Tibial nerve (tissue), 4 donors: ENCODE measurements at places on chromosomes 16 and 17.

DNA sequence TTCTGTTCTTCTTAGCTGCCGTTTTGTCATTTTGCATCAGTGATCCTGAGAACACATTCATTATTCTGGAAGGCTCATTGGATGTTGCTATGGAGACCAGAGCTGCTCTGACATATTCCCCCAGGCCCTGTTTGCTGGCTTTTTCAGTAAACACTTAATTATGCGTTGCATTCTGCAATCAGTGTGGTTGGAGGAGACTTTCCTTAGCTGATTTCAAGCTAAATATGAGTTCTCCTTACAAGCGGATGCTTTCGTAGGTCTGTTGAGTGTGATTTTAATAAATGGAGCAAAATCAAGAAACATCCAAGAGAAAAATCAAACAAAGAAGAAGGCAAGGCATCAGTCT lies 38.2 kb upstream of the NUDT7 start:
- DNase-seq, result no peak

DNA sequence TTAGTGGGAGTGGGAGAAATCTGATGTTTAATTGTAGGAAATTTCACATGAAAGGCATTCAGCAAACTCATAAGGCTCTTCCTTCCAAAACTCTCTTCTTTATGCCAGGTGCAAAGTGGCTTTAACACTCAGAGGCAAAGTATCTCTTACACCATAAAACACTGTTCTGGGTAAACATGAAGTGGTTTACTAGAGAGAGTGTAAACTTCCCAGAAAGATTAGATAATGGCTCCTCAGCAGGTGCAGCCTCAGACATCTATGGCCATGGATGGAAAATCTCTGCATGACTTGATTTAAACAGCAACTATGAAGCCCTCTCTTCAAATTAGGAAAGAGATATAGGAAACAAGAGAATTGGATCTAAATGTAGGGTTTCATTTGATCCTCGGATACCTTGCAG lies 583.1 kb upstream of the SALL1 start:
- no peak for DNase-seq

GRCh38 chr17:37305406-37305905 lies 70.3 kb upstream of the C17orf78 start:
- DNase-seq, result no peak

- no peak for DNase-seq
Observed at GRCh38 chr17:75048249-75048878, 1.3 kb downstream of the KCTD2 start.

DNA sequence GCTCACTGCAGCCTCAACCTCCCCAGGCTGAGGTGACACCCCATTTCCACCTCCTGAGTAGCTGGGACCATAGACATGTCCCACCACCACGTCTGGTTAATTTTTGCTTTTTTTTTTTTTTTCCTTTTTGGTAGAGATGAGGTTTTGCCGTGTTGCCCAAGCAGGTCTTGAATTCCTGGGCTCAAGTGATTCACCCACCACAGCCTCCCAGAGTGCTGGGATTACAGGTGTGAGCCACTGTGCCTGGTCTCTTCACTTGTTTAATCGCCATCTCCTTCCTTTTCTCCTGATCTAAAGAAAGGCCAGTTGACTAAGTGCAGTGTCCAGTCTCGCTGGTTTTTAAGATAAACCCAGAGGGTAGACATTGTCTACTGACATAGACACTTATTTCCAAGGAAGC lies 152.0 kb downstream of the C16orf95 start:
- no peak for DNase-seq

GRCh38 chr17:34246446-34246845 lies 8.6 kb upstream of the CCL2 start:
- DNase-seq, result no peak

- DNase-seq, result no peak
Observed at GRCh38 chr17:77662833-77663232, 295.7 kb upstream of the TNRC6C start.

GRCh38 chr17:8479431-8479947 lies 43.8 kb downstream of the NDEL1 start:
- DNase-seq, result no peak

DNA sequence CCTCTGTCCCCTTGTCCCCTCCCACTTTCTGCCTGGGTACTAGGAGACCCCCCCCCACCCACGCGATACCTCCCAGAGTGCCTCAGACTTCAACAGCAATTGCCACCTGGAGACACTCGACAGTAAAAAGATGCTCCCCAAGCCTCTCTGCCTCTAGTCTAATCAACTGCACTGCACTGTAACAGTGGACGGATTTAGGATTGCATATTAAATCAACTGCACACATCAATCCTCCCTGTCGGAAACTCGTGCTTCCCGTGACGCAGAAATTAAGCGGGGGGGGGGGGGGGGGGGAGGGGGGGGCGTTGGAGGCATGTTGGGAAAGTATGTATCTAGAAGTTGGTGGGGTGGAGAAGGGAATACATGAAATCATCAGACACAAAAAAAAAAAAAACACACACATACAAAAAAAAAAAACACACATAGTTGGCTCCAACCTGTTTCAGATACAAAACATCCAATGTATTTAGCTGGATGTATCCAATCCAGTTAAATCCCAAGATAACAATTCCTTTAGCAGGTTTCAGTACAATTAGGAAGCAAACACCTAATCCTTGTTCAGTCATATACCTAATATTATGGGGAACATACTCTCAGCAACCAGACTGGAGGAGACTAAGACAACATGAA lies 29.7 kb downstream of the FAM222B start:
- no peak for DNase-seq

DNA sequence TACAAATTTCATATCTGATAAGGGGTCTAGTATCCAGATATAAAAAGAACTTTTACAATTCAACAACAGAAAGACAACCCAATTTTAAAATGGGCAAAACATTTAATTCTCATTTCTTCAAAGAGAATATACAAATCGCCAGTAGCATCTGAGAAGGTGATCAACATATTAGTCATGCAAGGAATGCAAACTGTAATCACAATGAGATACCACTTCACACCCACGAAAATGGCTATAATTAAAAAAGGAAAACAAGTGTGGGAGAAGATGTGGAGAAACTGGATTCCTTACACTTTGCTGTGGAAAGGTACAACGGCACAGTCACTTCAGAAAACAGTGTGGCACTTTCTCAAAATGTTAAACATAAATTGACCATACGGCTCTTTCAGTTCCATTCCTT lies 168.2 kb downstream of the VPS53 start:
- DNase-seq, result no peak

DNA sequence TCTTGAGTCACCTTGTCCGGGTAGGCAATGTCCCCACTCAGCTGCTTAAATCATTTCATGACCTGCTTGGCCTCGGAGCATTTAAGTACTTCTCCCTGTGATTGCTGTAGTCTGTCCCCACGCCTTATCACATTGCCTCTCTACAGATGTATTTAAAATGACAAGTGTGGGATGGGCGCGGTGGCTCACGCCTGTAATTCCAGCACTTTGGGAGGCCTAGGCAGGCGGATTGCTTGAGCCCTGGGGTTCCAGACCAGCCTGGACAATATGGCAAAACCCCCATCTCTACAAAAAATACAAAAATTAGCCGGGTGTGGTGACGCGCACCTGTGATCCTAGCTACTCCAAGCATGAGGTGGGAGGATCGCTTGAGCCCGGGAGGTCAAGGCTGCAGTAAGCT lies 1.3 kb upstream of the GJC1 start:
- DNase-seq, result no peak

DNA sequence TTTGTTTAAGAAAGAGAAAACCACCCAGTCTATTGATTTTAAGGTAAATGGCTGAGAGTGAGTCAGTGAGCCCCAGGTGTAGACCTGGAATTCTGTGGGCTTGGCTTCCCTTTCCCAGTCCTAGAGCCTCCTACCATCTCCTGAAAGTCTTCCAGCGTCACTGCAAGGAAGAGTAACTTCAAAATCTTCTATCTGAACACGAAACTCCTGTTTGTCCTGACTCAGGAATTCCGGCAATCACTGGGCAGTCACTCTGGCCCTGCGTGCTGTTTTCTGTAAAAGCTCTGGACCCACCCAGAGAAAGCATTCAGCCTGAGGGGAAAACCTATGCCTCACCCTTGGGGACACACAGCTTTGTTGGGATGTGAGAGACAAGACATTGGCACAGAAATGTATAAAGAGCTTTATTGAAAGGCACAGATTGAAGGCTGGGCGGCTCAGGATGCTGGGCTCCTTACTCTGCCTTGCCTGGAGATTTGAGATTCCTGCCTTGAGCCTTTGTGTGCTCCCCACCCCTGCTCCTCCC lies 15.9 kb downstream of the MINK1 start:
- no peak for DNase-seq

- DNase-seq, result no peak
Observed at GRCh38 chr16:86319585-86320236, 190.6 kb upstream of the FOXF1 start.

DNA sequence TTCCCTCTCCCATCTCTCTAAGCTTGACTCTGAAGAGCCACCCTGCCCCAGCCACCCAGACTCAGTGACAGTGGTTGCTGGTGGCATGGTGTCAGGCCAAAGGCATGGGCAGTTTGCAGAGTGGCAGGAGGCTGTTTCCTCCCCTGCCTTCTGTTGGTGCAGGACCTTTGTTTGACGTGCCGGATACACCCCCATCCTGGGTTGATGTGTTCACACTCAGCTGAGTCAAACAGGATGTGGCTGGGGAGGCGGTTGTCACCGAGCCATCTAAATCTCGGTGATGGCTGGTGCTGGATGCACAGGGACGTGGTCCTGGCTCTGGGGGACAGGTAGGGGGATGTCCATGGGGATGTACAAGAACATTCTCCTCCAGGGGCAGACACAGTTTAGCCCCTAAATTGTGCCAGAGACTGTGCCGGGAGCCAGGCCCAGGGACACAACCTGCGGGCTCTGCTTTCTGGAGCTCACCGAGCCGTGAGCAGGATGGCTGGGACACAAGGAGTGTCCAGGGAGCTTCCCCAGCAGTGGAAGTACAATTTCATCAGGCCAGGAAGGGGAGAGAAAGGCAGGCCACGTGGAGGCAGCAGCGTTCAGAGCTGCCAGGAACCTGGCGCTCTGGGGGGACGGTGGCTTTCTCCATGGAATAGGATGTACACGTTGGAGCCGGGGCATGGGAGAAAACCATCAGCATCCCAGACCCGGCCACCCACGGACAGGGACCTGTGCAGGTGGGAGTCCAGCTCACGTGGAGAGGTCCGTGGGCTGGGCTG lies 264.2 kb downstream of the SEC14L1 start:
- DNase-seq, result no peak

GRCh38 chr17:34598161-34598776 lies 18.9 kb downstream of the TMEM132E start:
- no peak for DNase-seq

DNA sequence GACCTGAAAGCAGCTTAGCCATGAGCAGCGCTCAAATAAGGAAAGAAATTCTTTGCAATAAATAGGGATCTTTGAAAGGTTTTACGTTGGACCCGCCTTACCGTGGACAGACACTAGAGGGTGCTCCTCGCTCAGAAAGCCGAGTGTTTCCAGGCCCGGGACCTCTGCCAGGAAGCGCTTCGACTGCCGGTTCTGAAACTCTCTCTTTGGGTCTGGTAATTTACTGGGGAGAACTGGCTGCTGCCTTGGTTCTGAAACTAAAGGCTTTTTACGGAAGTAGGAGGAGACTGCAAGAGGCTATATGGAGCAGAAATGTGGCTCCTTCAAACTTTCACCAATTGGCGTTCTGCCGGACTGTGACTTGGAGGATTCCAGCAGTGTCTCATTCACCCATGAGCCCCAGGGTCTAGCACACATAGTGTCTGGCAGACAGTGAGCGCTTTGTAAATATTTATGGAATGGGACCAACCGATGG lies 45.6 kb upstream of the HOXB9 start:
- DNase-seq, result peak; percentile 71

- DNase-seq, result no peak
Observed at GRCh38 chr17:35586569-35587073, 501 bp upstream of the AP2B1 start.

GRCh38 chr16:19291475-19291874 lies 5.9 kb downstream of the CLEC19A start:
- no peak for DNase-seq

DNA sequence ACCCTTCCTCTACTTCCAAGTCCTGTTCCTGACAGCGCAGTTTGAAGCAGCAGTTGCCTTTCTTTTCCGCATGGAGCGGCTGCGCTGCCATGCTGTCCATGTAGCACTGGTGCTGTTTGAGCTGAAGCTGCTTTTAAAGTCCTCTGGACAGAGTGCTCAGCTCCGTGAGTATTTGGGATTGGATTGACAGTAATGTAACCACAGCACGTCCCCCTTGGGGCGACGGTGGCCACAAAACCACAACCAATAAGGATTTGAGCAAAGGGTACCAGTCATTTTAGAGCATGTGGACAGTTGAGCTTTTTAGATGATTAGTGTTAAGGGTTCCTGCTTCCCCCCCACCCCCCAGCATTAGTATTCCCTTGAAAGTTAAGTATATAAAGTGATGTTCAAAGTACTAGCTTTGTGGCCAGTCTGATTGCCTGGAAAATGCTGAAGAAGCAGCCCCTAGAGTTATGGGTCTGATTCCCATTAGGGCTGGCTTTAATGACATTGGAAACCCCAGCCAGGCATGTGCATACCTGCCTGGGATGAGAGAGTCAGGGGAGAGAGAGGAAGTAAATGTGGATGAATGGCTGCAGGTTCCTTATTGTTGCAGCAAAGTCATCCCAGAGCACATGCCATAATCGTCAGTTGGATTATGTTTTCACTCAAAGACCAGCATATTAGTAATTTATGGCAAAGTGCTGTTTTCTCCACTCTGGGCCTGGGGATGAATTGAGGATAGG lies 31.6 kb upstream of the SLC12A3 start:
- DNase-seq, result no peak

GRCh38 chr16:64416216-64417005 lies 705.5 kb downstream of the CDH11 start:
- no peak for DNase-seq

DNA sequence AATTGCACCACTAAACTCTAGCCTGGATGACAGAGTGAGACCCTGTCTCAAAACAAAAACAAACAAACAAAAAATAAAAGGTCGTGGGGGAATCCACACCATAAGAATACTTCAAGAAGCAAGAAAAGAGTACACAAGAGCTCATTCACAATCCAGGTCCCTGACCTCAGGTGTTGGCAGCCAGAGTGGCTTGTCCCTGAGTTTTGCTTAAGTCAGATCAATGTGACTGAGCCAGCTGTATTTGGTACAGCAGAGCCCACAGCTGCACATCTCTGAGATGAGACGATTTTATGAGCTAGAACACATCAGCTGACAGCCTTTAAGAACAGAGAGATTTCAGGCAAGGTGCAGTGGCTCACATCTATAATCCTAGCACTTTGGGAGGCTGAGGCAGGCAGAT lies 22.4 kb downstream of the CACNG1 start:
- no peak for DNase-seq

GRCh38 chr17:78717431-78717980 lies 64.6 kb downstream of the CYTH1 start:
- no peak for DNase-seq

GRCh38 chr17:3968015-3968414 lies 3.8 kb upstream of the ATP2A3 start:
- DNase-seq, result no peak

- DNase-seq, result no peak
Observed at GRCh38 chr17:43134774-43135453, 9.8 kb upstream of the BRCA1 start.

DNA sequence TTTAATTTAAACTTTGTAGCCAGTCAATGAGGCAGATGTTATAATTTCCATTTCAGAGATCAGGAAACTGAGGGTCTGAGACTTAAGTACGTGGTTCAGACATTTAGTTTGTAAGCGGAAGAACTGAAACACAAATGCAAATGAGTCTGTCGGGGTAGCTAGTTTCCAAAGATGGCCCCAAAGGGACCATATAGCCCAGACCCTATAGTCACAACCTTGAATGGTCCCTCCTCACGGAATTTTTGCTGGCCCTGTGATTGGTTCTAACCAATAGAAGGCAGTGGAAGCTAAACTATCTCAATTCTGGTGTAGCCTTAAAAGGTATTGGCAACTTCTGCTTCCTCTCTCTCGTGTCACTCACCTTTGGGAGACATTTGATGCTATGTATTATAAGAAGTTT lies 7.5 kb upstream of the BCO1 start:
- no peak for DNase-seq
